ENCODE measurements at places on chromosomes 4 and X.

GRCh38 chr4:32776435-32777203 is 2056.4 kb downstream of the PCDH7 start:
- no peak for DNase-seq

DNA sequence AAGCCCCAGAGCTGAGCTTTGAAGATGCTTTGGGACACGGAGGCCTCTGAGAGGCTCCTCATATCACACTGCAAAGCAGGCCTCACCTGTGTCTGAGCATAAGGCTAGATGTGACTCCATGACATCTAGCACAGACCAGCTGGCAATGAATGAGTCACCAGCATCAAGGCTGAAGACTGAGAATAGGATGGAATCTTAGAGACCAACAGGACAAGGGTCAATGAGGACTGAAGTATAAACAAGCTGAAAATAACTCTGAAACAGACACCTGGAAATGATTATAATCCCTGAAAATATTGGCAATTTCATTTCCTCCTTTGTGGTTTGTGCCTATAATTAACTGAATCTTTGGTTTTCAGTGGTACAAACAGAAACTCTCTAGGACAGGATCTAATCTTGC is 87.1 kb upstream of the PRPS1 start:
- DNase-seq: no peak

- DNase-seq: no peak
Observed at GRCh38 chr4:32427566-32427965, 1707.4 kb downstream of the PCDH7 start.

DNA sequence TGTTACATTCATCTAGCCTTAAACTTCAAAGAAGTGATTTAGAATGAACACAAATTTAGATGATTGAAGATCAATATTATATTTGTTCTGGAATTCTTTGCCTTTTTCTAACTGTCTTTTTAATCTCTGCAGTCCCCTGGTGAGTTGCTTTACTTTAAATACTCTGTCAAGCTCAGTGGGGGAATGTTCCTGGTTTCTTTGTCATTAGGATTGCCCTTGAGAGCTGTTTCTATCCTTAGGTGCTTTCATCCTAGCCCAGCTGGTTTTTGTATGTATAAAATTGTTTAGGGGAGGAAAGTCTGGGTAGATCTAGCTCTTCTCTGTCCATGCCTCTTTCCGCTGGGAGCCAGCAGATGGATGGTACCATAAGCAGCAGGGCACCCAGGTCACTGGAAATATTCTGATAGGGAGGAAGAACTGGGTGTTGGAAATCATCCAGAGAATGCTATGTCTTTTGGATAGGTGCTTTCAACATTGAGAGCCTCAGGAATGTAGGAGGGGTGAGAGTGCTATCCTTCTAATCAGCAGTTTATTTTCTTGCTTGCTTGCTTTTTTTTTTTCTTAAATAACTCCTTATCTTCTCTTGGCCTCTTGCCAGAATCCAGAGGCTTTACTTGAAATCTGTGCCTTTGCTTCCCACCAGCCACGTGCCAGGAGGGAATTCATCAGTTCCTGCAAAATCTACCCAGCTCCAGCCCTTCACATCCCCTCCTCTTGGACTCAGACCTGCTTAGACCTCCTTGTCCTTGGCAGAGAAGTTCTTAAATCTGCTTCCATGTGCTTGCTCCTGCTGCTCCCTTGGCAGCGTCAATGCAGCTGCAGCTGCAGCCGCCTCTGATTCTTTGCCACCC is 215.3 kb upstream of the ANXA3 start:
- DNase-seq: no peak

DNA sequence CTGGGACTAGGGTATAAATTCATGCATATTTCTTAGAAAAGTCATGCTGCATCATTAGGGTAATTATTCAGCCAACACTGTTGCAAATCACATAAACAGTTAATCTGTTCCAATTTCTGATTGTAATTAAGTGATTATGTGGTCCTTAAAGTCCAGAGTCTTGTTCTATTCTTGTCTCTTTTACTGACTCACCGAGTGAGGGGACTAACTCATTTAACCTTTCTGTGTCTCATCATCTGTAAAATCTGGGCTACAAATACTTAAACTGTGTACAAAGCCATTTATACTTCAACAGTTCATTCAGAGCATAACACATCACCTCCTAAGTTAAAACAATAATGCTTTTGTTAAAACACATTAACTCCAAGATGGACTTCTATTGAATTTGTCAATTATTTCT is 65.4 kb upstream of the KLHL13 start:
- no peak for DNase-seq

DNA sequence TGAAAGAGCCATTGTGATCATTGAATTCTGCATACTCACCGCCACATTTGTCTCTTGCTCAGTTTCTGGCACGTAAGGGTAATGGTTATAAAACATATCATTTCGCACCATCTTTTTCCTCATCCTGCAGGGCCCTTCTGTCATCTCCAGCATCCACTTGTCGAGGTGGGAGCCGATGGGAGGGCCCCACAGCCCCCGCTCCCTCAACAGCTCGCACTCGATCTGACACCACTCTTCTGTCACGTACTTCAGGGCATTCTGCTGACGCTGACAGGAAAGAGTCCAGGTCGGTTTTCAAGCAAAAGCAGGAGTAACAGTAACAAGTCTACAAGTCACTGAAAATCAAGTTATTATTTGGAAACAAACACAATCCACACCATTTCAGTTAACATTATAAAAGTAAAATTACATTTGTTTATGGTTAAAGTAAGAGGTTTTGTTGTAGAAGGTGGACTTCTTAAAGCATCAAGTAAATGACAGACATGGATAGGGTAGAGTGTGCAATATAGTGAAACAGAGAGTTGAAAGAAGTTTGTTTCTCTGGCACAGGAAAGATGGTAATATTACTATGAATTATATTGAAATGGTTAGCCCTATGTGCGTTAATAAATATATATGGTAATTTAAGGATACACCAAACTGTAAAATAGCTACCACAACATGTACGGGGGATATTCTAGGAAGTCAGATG is 150.6 kb downstream of the CDS1 start:
- no peak for DNase-seq

- no peak for DNase-seq
Observed at GRCh38 chr4:71288875-71289274, 49.9 kb upstream of the SLC4A4 start.

DNA sequence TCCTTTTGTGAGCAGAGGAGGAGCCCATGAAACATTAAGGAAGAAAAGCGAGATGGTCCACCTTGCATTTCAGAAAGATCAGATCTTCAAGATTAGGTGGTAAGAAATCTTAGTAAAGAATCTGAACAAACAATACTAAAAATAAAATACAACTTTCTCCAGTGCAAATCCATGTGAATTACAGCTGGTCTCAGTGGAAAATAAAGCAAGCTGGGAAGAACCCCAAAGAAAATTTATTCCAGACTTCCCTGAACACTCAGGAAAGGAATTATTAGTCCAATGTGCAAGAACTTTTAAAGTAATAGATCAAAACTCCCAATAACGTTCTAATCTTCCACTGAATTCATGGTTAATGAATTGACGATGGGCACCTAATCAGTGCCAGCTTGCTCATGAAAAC is 37.3 kb upstream of the C1QTNF7 start:
- no peak for DNase-seq

GRCh38 chr4:157572284-157572683 is 351.8 kb downstream of the GRIA2 start:
- no peak for DNase-seq

GRCh38 chr4:120720354-120720934 is 202.1 kb downstream of the PRDM5 start:
- DNase-seq: no peak

DNA sequence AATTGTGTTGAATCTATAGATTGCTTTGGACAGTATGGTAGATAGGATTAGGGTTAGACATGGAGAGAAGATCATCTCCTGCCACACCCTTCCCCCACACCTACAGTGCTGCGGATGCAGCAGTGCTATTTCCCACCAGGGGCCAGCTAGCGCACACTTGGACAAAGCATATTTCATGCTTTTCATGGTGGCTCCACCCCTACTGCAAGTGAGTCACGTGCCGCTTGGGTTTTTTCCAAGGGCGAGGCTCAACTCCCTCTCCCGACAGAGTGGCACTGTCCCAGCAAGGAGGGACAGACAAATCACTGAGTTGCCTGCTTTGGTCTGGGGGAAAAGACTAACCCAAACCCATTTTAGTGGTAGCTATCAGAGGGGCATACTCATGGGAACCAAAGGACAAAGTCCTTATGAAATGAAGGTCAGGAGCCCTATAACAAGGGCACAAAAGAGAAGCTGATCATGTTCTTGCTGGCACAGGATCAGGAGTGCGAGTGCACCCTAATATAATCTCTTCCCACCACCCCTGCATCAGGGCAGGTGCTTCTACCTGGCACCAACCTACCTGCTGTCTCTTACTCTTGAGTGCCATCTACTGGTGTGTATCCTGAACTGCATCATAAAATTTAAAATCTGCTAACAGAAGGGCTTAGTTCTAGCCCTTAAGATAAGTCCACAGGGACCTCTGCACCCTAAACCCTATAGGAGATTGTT is 55.1 kb upstream of the PGAM4 start:
- no peak for DNase-seq

DNA sequence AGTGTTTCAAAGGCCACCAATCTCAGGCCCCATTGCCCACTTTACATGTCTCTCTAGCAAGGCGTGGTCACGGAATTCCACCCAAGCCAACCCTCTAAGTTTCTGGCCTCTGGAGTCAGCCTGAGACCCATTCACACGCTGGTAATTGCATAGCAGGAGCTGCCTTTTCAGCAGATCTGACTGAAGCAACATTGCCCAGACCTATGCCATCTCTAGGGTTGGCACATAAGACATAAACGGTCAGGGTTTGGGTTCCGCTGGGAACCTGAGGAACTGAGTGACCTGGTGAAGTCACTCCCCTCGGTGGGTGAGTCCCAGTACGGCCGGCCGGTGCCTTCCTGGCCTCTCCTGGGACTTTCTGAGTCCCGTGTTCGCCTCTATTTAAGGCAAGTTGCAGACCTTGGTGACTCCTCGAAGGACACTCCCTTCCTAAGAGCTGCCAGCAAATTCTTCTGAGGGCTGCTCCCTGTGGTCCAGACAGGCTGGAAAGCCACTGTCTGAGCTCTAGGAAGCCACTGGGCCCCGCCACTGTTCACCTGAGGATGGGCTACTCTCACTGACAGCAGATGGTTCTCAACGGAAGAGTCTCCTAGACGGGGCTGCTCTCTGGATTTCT is 15.9 kb downstream of the CTAG1A start:
- DNase-seq: no peak

GRCh38 chrX:85136409-85136808 is 107.2 kb downstream of the SATL1 start:
- no peak for DNase-seq

GRCh38 chrX:129678614-129679195 is 23.9 kb upstream of the APLN start:
- no peak for DNase-seq

- no peak for DNase-seq
Observed at GRCh38 chr4:80393246-80393969, 57.9 kb downstream of the CFAP299 start.

DNA sequence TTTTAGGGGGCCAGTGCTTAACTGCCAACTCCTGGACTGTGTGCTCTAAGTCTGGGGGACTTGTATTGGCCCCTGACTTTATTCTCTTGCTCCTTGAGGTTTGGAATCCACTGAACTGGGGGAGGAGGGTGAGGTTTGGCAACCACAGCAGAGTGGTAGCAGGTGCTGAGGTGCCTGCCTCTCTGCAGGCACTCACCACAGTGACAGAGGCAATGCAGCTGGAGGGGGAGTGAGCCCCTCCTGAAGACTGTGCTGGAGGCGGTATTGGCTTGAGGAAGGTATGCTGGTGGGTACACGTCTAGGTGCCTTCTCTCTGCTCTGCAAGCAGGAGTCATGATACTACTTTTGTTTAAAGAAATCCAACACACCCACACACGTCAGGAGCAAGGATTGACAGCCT is 24.6 kb downstream of the CFAP299 start:
- DNase-seq: no peak

DNA sequence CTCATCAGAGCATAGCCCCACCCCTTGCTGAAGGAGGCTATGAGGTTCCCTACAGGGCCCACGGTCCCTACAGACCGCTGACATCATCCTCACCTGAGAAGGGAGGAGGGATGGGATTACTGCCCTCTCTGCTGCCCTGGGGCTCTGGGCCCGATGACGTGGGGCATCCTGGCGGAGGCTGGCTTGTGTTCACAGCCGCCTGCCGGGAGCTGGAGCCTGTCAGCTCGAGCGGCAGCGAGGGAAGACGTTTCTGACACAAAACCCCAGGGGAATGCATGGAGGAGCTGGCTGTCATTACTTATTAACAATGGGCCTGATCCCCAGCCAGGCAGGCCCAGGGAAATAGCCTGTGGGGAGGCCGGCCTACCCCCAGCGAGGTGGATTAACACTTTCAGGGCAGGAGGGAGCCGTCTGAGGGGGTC is 106.6 kb upstream of the ATP6AP2 start:
- DNase-seq: peak; percentile 47

DNA sequence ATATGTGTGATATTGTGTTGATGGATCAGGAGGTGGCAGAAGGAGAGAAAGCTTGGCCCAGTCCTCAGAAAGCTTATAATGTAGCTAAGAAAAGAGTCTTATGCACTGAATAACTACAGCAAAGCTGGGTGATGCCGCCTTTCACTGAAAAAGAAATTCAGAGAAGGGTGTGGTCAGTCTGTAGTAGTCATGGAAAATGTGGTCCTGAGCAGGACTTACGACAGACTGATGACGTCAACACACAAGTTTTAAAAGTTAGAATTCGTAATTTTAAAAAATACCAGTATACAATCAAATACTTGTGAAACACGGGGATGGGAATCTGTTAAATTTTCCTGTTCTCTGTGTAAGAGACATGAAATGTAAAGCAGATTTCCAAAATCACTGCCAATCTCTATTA is 87.0 kb upstream of the RAPGEF2 start:
- no peak for DNase-seq

GRCh38 chr4:119478446-119479179 is 150.0 kb downstream of the PDE5A start:
- no peak for DNase-seq

DNA sequence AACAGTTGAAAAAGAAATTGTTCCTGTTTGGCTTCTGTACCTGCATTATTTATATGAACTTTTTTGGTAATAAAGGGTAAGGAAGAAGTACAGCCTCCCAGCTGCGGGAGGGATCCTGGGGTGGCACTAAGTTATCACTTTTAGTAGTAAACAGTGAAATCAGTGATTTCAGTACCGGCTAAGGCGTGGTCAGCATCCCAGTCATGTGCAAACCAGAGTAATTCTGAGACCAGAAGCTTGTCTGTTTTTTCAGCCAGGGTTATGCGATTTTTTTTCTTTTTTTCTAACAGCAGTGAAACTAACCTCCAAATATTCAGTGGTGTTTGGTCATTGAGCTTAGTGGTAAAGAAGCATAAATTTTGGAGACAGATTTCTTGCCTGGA is 3.3 kb downstream of the EGF start:
- no peak for DNase-seq

GRCh38 chr4:72909461-72909860 is 160.1 kb downstream of the COX18 start:
- DNase-seq: no peak

- DNase-seq: peak; percentile 42
Observed at GRCh38 chr4:150297861-150298474, 219.7 kb downstream of the DCLK2 start.

DNA sequence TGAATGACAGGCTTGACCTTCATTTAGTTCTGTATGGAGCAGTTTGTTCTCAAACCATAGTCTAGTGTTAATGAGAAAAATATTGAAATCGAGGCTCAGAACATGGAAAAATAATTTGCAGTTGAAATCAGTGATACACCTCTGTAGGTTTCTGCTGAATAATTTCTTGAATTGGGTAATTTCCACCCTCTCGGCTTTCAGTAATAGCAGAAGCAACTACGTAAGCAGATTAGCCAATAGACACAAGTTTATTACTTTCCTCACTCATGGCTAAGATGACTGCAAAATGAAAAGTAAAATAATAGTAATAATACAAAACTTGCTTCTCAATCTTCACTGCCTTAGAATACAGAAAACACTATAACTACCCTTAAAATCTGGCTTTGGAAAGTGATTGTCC is 46.0 kb downstream of the USP38 start:
- DNase-seq: no peak

All from brain pericyte (primary cell).